ENCODE measurements at places on chromosomes 1 and 21.

DNA sequence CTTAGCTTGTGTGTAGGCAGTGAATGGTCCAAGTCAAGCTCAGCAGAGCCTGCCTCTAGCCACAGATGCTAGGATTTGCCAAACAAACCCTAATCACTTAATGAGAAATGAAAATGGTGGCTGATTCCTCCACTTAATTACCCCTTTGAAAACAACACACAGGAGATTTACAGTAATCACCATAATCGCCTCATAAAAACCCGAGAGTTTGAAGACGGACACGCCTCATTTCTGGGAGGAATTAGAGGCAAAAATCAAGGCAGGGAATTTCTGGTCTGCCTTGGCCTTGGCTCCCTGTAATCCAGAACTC, 16.3 kb upstream of the FOXE3 start:
- DNase-seq = no peak

GRCh38 chr1:210616356-210616755, 287.7 kb downstream of the HHAT start:
- no peak for DNase-seq

DNA sequence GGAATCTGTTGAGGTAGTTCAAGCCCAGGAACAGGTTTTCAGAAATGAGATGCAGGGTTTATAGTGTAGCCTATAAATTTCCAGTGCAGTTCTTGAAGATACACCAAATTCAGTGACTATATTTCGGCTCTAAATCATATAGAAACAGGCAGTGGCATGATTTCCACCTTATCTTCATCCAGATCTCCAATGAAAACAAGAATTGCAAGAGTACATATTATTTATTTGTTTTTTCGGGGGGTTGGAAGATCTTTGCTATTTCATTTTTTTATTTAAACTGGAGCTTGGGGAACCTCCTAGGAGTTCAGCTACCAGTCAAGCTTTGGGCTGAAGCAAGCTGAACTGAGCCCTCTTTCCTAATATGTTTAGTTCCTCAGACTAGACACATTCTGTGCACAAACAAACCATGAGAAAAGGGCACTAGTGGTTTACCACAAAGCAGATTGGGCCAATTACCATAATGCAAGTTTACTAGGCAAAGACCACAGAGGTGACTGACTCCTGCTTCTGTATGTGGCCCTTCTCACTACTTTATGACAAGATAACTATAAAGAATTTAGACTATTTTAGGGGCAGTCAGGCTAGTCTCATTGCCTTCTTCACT, 68.5 kb downstream of the RGS2 start:
- no peak for DNase-seq

GRCh38 chr1:8412183-8412831, 94.4 kb downstream of the SLC45A1 start:
- DNase-seq = no peak

- no peak for DNase-seq
These were observed 67.4 kb upstream of the PODN start for GRCh38 chr1:52994656-52995055.

Measured in neural progenitor cell (in vitro differentiated cells).